A549 treated with ZK216348 at 1 μM for 4 hours (cell line): ENCODE measurements at places on chromosomes 11 and 22. TPM values are rescaled to one million over a fixed set of nuclear protein-coding genes. Genes with fewer than 3 reads are reported as not detected.

Gene ZNRD2
- 60.7 to 80.8 TPM (median 71.8 TPM) in 5 replicates for total RNA-seq

Gene SYT12
- 13.3 to 22.9 TPM (median 17.8 TPM) in 5 replicates for total RNA-seq

Gene TRPC6
- total RNA-seq = 0.66 to 1.1 TPM (median 0.76 TPM) in 5 replicates

Gene RCOR2
- 0.64 to 1.0 TPM (median 0.95 TPM) in 5 replicates for total RNA-seq

Gene CARD16
- not detected in 5 replicates for total RNA-seq

Gene LRRC75B
- total RNA-seq = 5.1 to 9.9 TPM (median 8.1 TPM) in 5 replicates

Gene PICALM
- 71.0 to 106 TPM (median 78.8 TPM) in 5 replicates for total RNA-seq

Gene ADM2
- 0.27 to 0.84 TPM (median 0.69 TPM) in 5 replicates for total RNA-seq

Gene ANO3
- total RNA-seq = not detected in 5 replicates

Gene SPDYC
- total RNA-seq = not detected in 5 replicates

Gene GRAMD1B
- 25.1 to 42.8 TPM (median 38.8 TPM) in 5 replicates for total RNA-seq

Gene OR6M1
- not detected in 5 replicates for total RNA-seq

Gene DCHS1
- total RNA-seq = 0.05 to 0.13 TPM (median 0.10 TPM) in 5 replicates

Gene ALX4
- 2.0 to 4.1 TPM (median 3.9 TPM) in 5 replicates for total RNA-seq

Gene SEC14L6
- not detected in 5 replicates for total RNA-seq

Gene HBG2
- total RNA-seq = not detected in 5 replicates

Gene WT1
- total RNA-seq = 5.0 to 6.4 TPM (median 6.0 TPM) in 5 replicates

Gene KCNK7
- 0.22 to 2.3 TPM (median 0.94 TPM) in 4 of 5 replicates, not detected in the other for total RNA-seq

Gene RPS6KB2
- 33.7 to 50.6 TPM (median 48.8 TPM) in 5 replicates for total RNA-seq

Gene ZNRF3
- total RNA-seq = 4.2 to 8.0 TPM (median 7.1 TPM) in 5 replicates

Gene UVRAG
- 8.6 to 12.2 TPM (median 9.8 TPM) in 5 replicates for total RNA-seq

Gene OR5W2
- not detected in 5 replicates for total RNA-seq

Gene UBQLNL
- 0.09 TPM in 1 of 5 replicates, not detected in the others for total RNA-seq

Gene SPTBN2
- total RNA-seq = 9.3 to 14.5 TPM (median 10.5 TPM) in 5 replicates

Gene NRXN2
- 0.11 to 0.87 TPM (median 0.24 TPM) in 5 replicates for total RNA-seq

Gene IRAG1
- 0.06 TPM in 1 of 5 replicates, not detected in the others for total RNA-seq

Gene MOB2
- total RNA-seq = 38.3 to 49.7 TPM (median 44.4 TPM) in 5 replicates

Gene TMEM86A
- total RNA-seq = 0.29 to 0.56 TPM (median 0.47 TPM) in 5 replicates

Gene KCTD14
- total RNA-seq = 1.3 to 2.1 TPM (median 1.7 TPM) in 5 replicates

Gene OR51B5
- 0.47 TPM in 1 of 5 replicates, not detected in the others for total RNA-seq

Gene FLRT1
- total RNA-seq = 0.06 TPM in 1 of 5 replicates, not detected in the others

Gene PLAAT5
- not detected in 5 replicates for total RNA-seq

Gene ARHGAP20
- total RNA-seq = 0.02 TPM in 1 of 5 replicates, not detected in the others

Gene ANO1
- 1.4 to 3.0 TPM (median 1.7 TPM) in 5 replicates for total RNA-seq

Gene KLHL35
- total RNA-seq = 0.68 to 1.9 TPM (median 1.4 TPM) in 5 replicates

Gene LAMTOR1
- 117 to 162 TPM (median 141 TPM) in 5 replicates for total RNA-seq

Gene SOX10
- total RNA-seq = not detected in 5 replicates

Gene SLC7A4
- not detected in 5 replicates for total RNA-seq

Gene APOBEC3B
- 26.1 to 35.6 TPM (median 27.5 TPM) in 5 replicates for total RNA-seq

Gene KDELR3
- 15.5 to 23.2 TPM (median 18.7 TPM) in 5 replicates for total RNA-seq

Gene TEX12
- total RNA-seq = not detected in 5 replicates

Gene SCARF2
- total RNA-seq = 0.59 to 1.2 TPM (median 0.92 TPM) in 5 replicates

Gene PIK3IP1
- 0.58 to 1.1 TPM (median 0.90 TPM) in 5 replicates for total RNA-seq

Gene ART1
- not detected in 5 replicates for total RNA-seq

Gene OR5A1
- not detected in 5 replicates for total RNA-seq

Gene MFNG
- 0.94 to 3.3 TPM (median 2.2 TPM) in 5 replicates for total RNA-seq

Gene TSKU
- total RNA-seq = 98.6 to 186 TPM (median 176 TPM) in 5 replicates

Gene ADAMTS8
- total RNA-seq = 0.28 to 0.76 TPM (median 0.57 TPM) in 5 replicates

Gene TESMIN
- total RNA-seq = 2.8 to 7.3 TPM (median 5.1 TPM) in 5 replicates

Gene RFPL2
- 0.18 TPM in 1 of 5 replicates, not detected in the others for total RNA-seq

Gene SLC6A5
- not detected in 5 replicates for total RNA-seq

Gene ELMOD1
- total RNA-seq = 0.25 to 0.42 TPM (median 0.32 TPM) in 5 replicates

Gene DNAJB7
- not detected in 5 replicates for total RNA-seq

Gene ST3GAL4
- 21.1 to 27.7 TPM (median 27.1 TPM) in 5 replicates for total RNA-seq

Gene PATE4
- not detected in 5 replicates for total RNA-seq

Gene TREH
- not detected in 5 replicates for total RNA-seq

Gene SNX32
- total RNA-seq = not detected in 5 replicates
